ENCODE measurements at places on chromosomes 7 and 10.
A peak's percentile ranks its signal among the peaks of the same experiment; 100 is the strongest.

DNA sequence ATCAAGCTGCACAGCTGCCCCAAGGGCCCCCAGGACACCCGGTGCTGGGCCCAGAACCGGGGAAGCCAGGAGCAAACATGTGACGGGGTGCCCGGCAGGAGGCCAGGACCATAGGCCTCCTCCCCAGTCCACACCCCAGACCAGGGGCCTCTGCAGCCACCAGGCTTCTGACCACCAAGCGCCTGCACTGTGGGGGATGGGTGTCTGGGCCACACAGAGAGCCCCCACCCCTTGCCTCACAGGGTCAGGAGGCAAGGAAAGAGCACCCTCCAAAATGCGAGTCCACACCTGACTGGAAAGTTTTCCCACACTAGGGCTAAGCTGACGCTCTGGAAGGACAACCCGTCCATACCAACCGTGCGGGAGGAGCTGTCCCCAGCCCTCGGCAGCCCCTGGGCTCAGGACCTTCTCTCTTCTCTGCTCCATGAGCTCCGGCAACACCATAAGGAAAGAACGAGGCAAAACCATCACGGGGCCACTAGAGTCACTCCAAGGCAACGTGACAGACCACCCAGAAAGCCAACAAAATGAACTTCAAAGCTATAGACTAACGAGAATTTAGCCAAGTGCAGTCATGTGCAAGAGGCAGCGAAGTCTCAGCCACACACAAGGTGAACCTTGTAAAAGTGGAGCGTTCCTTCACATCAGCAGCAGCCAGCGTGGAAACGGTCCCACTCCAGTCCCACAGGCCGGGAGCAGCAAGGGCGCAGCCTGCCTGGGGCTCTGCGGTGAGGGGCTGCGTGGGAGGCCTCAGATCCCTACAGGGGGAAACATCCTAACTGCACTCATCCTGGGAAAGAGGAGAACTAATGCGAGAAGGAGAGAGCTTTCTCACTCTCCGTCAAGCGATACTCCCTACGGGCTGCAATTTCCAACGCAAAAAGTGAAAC is 5.1 kb downstream of the STK32C start:
- DNase-seq, result peak; percentile 45

DNA sequence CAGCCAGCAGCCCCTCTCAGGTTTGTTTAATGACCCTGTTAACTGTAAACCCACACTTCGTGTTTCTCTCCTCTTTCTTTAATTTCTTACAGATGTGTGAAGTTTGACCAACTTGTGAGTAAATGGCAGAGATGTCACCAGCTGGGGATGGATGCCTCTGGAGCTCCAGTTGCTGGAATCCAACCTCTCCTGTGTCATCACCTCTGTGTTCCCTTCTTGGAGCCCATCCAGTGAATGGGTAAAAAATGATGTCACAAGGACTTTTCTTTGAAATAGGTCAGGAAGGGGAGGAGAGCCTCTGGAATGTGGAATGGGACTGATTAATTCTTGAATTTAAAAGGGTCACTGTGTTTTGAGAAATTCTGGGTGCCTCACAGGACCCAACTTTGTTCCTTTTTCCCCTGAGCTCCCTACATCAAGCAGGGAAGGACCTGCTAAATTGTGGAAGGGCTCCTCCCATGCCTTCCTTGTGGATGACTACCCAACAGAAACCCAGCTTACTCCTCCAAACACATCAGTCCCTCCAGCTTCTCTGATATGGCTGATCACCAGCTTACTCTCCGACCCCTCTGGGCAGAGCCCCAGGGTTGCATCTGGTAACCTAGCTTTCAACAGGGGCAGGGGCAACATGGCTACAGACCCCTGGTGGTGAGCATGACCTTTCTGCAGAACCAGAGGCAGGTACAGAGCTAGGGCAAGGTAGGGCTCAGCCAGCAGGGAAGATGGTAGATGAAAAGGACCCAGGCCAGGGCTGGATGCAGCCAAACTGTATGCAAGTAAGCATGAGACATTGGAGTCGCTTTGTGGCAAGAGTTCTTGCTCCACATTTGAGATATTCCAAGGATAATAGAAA is 67.5 kb downstream of the STRA8 start:
- DNase-seq, result no peak

DNA sequence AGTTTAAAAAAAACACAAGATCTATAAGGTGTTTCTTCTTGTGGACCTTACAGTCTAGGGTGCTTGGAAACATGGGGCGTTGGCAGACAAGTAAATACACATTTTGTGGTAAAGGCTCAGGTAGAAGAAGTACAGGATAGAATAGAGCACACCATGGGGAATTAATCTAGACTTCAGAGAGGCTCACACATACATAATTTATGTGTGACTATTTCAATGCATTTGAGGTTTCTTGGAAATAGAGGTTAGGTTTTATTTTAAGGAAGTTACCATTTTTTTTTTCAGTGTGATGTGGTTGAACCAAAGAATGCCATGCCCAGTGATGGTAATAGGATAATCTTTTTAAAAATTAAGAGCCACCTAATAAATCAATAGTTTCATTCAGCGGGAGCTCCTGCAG is 12.8 kb downstream of the CFTR start:
- no peak for DNase-seq

GRCh38 chr7:117717357-117717756 is 155.9 kb downstream of the CTTNBP2 start:
- DNase-seq, result no peak

DNA sequence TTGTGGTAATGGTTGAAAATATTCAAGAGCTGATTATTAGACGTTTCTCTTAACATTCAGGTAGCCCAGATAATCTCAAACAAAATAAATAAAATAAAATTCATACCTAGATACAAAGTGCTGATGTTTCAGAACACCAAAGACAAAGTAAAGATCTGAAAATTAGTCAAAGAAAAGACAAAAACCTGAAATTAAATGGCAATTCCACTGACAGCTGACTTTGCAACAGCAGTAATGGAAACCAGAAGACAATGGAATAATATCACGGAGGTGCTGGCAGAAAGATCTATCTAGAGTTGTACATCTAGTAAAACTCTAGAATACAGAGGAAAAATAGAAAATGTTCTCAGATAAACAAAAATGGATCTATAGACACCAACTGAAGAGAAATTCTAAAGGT is 58.0 kb upstream of the IKZF1 start:
- DNase-seq, result no peak

DNA sequence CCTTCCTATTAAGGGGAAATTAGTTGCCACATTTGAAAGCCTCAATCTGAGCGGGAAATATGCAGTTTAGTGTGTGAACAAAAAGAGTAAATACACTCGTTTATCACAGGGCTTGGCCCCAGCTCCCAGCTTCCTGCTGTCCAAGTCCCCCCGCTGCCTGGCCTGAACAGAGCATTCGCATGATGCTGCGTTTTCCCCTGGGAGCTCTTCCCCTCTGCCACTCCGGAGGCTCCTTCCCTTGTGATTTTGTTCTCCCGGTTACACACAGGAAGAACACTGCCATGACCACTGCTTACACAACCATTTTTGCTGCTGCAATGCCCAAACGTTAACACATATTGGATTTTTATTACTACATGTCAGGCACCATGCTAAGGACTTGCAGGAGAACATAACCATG is 120.7 kb upstream of the ADARB2 start:
- no peak for DNase-seq

- no peak for DNase-seq
Measured at GRCh38 chr10:24378126-24378920, 169.4 kb downstream of the KIAA1217 start.

- no peak for DNase-seq
Measured at GRCh38 chr7:69598487-69599285, 411 bp downstream of the AUTS2 start.

DNA sequence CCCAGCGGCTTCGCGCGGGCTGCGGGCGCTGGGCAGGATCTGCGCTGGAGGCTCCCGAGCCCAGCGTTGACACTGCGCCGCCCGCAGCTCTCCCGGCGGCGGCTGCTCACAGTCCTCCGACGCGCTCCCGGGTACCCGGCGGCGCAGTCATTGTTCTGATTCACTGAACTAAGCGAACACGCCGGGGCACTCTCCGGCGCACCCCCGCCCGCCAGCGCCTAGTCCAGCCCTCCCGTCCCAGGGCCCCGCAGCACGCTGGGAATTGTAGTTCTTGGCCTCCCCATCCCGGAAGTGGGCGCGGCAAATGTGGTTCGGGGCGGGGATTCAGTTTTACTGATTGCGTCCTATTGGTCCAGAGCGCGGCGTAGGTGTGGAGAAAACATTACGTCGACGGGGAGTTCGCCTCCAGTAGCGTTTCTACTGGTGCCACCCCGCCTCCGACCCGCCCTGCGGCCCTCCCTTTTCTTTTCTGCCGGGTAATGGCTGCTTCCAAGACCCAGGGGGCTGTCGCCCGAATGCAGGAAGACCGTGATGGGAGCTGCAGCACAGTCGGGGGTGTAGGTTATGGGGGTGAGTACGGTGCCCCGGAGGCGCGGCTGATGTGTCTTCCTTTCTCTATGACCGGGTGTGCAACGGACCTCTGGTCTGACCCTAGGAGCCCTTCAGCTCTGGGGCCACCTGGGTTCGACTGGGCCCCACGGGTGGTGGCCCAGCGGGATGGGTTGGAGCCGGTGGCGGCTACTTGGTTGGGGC is at the start of the genes DOCK4 and ZNF277:
Gene DOCK4, minus strand, starts transcription at position 162 of the 753 bp plus-strand sequence. CDS start 261 bp downstream, outside the sequence.
Gene ZNF277, plus strand, starts transcription at position 458 of the 753 bp plus-strand sequence. Its CDS starts 22 bp downstream, at position 480.
- DNase-seq, result peak; percentile 100

DNA sequence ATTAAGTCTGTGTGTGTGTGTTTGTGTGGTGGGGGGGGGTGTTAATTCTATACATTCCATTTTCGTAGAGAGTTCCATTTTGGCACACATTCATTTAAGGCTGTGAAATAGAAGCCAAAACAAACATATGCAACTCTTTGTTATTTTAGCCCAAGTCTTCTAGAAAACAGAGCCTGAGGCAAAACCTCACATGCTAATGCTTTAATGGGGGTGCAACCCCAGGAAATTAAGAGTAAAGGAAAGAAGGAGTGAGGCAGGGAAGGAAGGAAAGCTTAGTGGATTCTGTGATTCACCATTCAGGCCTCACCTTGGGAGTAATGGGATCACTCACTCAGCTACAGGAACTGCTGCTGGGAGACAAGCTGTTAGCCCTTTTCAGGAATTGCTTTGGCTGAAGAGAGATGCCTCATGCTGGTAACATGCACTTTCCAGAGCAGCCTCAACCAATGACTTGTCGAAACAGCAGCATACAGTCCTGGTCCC is 73.0 kb upstream of the CTTNBP2 start:
- no peak for DNase-seq

GRCh38 chr10:129755621-129756020 is 208.5 kb downstream of the EBF3 start:
- no peak for DNase-seq
